ENCODE measurements at places on chromosomes 16 and 17. TPM values are rescaled to one million over a fixed set of nuclear protein-coding genes. Genes with fewer than 3 reads are reported as not detected.

The DUS2 gene
- total RNA-seq, result 12.5 TPM

The GINS2 gene
- total RNA-seq, result 0.88 TPM

The GPRC5B gene
- total RNA-seq, result 53.1 TPM

The SNX11 gene
- total RNA-seq, result 25.3 TPM

The ABCC11 gene
- total RNA-seq, result not detected

The YBX2 gene
- total RNA-seq, result 1.3 TPM

The BFAR gene
- 53.7 TPM for total RNA-seq

The SLC13A5 gene
- total RNA-seq, result not detected
